Activated T-helper 17 cell treated with anti-CD3 and anti-CD28 coated beads, Interleukin-2, amount 50 U/mL, for 72 hours (primary cell): ENCODE measurements at places on chromosomes 3 and 15. TPM values are rescaled to one million over a fixed set of nuclear protein-coding genes. Genes with fewer than 3 reads are reported as not detected.

- no peak for ATAC-seq
Measured at GRCh38 chr15:82944056-82944455, 8.5 kb downstream of the HOMER2 start.

DNA sequence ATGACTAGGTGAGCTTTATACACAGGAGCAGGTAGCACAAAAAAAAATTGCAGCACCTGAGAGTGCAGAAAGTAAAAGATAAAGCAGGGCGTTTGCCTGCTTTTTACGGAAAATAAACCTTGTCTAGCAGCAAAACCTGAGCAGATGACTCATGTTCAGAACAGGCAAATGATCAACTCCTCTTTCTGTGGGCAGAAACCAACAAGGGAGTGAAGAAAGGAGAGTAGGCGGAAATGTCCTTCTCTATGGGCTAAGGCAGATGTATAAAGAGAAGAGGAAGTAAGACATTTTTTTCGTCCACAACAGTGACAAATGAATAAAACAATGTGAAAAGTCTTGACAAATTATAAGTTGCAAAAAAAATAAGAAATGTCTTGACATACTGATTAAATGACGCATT is 24.5 kb upstream of the GMNC start:
- no peak for ATAC-seq

DNA sequence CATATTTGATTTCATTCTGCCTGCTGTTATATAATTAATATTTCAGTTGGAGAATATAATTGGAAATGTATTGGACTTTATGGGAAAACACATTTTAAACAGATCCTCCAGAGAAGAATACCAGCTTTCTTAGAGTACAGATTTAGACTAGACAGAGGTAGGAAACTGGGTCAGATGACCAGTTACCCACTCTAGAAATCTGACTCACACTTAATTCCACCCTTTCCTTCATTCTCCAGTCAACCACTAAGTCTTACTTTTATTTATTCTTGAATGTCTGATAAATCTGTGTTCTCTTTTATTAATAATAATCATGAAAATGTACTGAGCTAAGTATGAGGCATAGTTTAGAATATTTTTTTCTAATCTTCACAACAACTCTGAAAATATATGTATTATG is 110.7 kb downstream of the LRRC49 start:
- ATAC-seq, result no peak

Gene NUDT16
- total RNA-seq, result 4.5 TPM

DNA sequence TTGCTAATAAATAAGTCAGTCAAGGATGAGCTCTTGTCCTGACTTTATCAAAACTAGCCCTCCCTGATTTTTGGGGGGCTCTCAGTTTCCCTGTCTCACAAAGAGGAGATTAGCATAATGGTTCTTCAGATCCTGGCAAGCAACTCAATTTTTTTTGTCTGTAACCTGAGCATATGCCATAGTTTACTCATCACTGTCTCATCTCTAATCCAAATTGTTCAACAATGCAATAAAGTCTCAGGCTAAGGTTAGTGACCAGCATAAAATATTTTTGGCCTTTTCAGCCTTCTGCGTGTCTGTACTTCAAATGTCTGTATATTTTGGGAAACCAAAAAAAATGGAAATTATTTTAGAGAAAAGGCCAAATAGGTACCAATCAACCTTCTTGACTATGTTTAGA is 465.6 kb upstream of the TPRG1 start:
- no peak for ATAC-seq
